ENCODE measurements at places on chromosomes 3 and 15.

- DNase-seq: no peak
Observed at GRCh38 chr3:185874119-185874518, 49.3 kb upstream of the IGF2BP2 start.

- no peak for DNase-seq
Observed at GRCh38 chr3:155525324-155525833, 219.5 kb downstream of the PLCH1 start.

GRCh38 chr3:104040896-104041295 is 1325.8 kb upstream of the ALCAM start:
- DNase-seq: no peak

- peak; percentile 32 for DNase-seq
Observed at GRCh38 chr3:46656778-46657556, 36.5 kb downstream of the ALS2CL start.

- DNase-seq: peak; percentile 34
Observed at GRCh38 chr3:158057666-158058065, 48.6 kb downstream of the SHOX2 start.

- DNase-seq: no peak
Observed at GRCh38 chr15:34185666-34186065, 24.2 kb downstream of the KATNBL1 start.

DNA sequence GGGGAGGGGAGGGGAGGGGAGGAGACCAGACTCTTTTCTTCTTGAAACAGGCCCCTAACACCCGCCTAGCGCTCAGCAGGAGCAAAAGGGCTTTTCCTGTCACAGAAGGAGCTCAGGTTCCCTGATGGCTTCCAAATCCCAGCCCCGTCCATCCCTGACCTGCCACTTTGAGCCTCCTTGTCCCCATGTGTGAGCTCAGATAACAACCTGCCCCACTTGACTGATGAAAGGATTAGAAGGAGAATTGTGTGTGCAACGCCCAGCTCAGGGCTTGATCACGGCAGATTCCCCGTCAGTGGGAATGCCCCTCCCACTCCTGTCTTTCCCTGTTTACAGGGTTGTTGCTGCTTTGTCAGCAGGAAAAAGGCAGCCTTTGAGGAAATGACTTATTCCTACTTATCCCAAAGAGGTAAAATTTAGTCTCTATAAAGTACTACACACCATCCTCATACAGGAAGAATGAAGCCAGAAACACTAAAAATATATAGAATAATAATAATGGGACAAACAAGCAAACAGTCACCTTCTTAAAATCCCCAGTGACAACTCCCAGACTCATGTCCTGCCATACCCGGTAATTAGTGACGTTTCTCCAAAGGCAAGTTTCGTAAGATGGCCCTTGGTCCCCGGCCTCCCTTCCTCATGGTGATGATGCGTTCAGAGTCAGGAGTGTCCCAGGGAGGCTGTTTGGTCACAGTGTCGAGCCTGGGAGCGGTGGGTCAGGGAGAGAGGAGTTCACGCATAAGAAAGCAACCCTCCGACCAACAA is 6.1 kb upstream of the LRRC15 start:
- DNase-seq: no peak

DNA sequence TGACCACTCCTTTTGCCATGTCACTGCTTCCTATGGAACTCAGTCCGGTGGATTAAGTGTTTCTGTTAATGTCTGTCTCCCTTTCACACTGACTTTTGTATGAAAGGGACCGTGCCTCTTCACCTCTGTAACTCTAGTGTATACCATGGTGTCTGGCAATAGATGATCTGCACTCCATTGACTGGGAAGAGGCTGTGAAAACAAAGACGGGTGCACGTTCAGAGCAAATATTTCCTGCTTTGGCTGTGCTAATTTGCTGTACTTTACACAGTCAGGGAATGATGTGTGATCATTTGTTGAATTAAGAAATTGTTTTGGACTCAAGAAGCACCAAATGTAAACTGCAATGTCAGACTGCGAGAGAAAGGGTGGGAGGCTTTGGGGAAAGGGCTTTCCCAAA is 315.2 kb downstream of the RORA start:
- DNase-seq: no peak

DNA sequence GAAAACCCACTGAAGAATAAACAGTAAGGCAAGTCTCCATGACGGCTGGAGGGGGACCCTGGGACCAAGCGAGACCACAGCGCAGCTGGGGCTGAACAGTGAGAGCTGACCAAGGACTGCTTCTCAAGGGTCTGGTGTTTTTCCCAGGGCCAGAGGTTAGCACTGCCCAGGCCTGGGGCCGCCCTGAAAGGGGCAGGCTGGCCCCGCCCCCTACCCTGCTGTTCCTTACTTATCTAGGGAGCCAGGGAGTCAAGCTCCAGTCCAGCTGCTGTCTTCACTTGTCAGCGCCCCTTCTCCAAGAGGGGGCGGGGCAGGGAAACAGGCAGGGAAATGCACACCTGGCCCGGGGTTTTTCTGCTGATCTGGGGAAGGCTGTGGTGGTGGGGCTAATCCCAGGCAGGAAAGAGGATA is 51.6 kb upstream of the HACD2 start:
- DNase-seq: no peak

GRCh38 chr3:194283221-194284006 is 67.7 kb downstream of the CPN2 start:
- DNase-seq: peak; percentile 46

GRCh38 chr3:48247401-48247811 is 6.5 kb downstream of the ZNF589 start:
- DNase-seq: peak; percentile 49

- no peak for DNase-seq
Observed at GRCh38 chr3:130712718-130713423, 33.8 kb downstream of the PIK3R4 start.

DNA sequence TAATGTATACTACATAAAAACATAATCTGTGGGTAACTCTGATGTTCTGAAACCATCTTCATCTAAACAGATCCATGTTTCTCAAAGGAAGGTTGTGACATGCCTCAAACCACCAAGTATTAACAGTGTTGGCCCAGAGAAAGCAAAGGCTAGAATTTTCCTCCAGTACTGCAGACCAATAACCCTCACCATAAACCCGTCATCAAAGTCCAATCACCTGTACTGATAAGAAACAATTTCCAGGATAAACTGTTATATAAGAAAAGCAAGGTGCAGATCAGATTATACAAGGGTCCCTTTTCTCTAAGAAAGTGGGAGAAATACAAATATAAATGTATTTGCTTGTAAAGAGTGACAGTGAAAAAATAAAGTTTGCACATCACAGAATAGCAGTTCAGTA is 32.3 kb downstream of the TBC1D2B start:
- DNase-seq: no peak

- DNase-seq: no peak
Observed at GRCh38 chr3:160278210-160278609, 53.0 kb downstream of the C3orf80 start.

DNA sequence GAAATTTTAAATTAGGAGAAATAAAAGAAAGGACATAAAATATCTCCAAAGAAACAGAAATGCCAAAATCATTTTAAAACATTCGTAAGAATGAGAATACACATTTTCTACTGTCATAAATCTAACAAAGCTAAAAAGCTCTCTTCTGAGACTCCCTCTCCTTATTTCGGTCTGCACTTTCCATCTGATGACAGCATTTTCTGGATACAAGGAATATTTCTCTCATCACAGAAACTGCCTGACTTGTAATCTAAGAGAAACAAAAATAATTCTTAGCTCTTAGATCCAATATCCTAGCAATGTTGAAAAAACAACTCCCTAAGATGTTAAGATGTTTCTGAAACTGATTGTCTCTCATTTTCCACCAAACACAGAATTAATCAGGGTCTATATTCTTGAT is 93.5 kb downstream of the PEAK1 start:
- no peak for DNase-seq

- no peak for DNase-seq
Observed at GRCh38 chr3:9137676-9138075, 111.8 kb downstream of the SRGAP3 start.

DNA sequence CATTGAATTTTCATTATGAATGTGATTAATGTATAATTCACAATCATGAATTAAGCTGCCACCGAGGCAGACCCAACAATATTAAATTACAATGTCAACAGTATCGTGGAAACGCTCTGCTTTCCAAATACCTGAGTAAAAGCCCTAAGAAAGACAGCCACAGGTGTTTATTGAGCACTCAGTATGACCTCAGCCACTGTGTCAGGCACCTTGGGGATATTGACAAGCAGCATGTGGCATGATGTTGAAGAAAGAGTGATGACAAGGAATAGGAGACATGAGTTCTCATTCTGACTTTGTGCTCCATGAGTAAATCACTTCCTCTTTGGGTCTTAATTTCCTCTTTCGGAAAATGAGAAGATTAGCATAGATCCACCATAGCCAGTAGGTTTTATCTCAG is 12.8 kb downstream of the C2CD4A start:
- no peak for DNase-seq

GRCh38 chr15:68674975-68675374 is 96.2 kb downstream of the CORO2B start:
- DNase-seq: no peak

DNA sequence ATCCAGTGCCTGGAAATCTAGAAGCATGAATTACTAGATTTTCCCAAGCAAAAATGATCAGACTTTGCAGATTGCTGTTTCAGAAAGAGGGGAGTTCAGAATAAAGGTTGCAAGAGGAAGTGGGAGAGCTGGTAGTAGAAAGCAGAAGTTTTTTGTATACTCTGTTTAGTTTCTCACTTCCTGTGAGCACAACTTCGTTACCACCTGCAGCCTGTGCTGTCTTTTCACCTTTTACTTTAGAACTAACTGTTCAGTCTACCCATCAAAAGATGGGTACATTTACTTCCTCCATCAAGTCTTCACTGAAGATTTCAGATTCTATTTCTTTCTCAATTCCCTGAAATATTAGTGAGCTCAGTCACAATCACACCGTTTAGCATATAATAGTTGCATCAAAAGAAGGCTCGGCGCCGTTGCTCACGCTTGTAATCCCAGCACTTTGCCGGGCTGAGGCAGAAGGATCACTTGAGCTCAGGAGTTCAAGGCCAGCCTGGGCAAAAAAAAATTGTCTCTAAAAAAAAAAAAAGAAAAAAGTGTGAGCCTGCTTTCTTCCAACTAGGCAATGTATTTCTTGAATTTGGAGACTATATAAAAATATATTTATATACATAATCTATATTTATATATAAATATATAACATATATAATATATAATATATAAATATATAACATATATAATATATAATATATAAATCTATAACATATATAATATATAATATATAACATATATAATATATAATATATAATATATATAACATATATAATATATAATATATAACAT is 1.8 kb upstream of the CEP97 start:
- no peak for DNase-seq

DNA sequence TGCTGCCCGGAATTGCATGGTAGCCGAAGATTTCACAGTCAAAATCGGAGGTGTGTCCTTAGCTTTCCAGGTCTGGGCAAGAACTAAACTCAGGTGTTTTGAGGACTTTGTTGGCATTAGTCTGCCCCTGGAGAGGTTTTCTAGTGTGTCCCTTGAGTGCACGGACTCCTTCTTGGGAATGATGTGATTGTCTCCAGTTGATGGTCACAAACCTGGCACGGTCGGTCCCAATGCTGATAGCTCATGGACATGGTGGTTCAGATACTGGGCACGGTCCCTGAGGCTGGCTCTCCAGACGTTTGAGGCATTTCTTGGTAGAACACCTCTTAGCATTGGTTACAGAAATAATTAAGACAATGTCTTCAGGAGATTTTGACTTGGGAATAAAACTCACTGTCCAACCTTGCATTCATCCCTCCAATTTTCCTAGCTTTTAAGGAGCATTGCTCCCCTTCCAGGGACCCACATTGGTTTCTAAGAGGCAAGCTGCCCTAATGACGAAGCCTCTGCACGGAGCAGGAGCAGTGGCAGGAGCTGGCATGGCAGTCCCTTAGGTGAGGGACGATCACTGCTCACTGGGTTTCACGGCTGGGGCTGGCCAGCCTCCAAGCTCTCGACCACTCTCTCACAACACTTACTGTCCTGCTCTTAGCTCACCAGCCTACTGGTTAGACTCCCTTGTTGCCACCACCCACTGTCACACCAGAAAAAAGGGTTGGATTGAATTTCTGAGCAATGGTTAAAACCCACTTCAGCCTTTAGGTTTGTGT is 68.1 kb downstream of the PGPEP1L start:
- no peak for DNase-seq

DNA sequence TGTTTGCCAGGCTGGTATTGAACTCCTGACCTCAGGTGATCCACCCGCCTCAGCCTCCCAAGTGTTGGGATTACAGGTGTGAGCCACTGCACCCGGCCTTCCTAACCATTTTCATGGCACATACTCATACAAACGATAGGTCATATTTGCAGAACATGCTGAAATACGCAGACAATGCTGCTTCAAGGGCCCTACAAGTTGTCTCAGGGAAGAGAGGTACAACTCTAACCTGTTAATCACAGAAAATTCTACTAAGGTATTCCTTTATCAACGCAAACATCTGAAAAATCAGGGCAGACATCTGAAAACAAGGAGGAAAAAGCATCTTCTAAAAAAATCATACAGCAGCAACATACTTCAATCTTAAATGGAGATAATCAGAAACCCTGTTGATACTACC is 39.9 kb downstream of the RAF1 start:
- DNase-seq: no peak

- no peak for DNase-seq
Observed at GRCh38 chr15:55630858-55631257, 42.7 kb upstream of the PYGO1 start.

DNA sequence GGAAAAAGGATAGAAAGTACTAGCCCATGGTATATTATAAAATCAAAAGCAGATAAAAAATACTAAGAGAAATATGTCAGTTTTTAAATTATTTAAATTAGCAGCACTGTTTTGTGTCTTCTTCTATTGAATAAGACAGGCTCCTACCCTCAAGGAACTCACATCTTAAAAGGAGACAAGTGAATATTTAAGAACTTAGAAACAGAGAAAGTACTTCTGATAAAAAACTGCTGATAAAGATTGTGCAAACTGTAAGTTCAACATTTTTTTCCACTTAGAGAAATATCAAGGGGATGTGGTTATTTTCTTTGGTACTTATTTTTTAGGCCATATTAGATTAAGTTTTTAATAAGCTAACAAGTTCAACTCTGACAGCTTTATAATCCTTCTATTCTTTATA is 3.0 kb upstream of the ANKRD28 start:
- no peak for DNase-seq

- no peak for DNase-seq
Observed at GRCh38 chr15:73996267-73996666, 1.8 kb downstream of the PML start.

GRCh38 chr15:88609344-88610090 is 11.6 kb upstream of the AEN start:
- no peak for DNase-seq

- no peak for DNase-seq
Observed at GRCh38 chr3:150898046-150898754, 7.0 kb downstream of the MINDY4B start.

Measured in fibroblast of upper back skin (primary cell).